Activated naive CD8-positive, alpha-beta T cell treated with anti-CD3 and anti-CD28 coated beads for 36 hours (primary cell): ENCODE measurements at places on chromosomes 16 and 17. TPM values are rescaled to one million over a fixed set of nuclear protein-coding genes. Genes with fewer than 3 reads are reported as not detected.

DNA sequence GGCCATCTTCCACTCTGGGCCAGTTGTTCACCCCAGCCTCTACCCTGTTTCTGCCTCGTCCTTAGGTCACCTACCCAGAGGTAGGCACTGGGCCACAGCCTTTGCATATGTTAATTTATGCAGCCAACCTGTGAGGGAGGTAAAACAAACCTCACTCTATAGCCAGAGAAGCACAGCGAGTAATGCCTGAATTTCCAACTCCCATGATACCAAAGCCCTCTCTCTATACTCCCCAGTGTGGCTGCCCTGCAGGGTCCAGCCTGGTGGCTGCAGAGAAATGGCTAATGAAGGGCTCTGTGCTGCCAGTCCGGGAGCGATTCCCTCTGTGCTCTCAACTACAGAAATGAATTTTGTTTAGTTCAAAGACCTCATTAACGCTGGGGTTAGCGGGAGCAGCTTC, 397.0 kb upstream of the CCL2 start:
- H3K4me3 ChIP-seq: no peak overlapping the region
- DNase-seq: no peak
- no peaks in the 10 kb centered on the region for H3K4me1 ChIP-seq
- H3K36me3 ChIP-seq: no peaks in the 10 kb centered on the region
- H3K27ac ChIP-seq: no peak overlapping the region
- H3K27me3 ChIP-seq: peaks cover 9% of the 10 kb centered on the region

DNA sequence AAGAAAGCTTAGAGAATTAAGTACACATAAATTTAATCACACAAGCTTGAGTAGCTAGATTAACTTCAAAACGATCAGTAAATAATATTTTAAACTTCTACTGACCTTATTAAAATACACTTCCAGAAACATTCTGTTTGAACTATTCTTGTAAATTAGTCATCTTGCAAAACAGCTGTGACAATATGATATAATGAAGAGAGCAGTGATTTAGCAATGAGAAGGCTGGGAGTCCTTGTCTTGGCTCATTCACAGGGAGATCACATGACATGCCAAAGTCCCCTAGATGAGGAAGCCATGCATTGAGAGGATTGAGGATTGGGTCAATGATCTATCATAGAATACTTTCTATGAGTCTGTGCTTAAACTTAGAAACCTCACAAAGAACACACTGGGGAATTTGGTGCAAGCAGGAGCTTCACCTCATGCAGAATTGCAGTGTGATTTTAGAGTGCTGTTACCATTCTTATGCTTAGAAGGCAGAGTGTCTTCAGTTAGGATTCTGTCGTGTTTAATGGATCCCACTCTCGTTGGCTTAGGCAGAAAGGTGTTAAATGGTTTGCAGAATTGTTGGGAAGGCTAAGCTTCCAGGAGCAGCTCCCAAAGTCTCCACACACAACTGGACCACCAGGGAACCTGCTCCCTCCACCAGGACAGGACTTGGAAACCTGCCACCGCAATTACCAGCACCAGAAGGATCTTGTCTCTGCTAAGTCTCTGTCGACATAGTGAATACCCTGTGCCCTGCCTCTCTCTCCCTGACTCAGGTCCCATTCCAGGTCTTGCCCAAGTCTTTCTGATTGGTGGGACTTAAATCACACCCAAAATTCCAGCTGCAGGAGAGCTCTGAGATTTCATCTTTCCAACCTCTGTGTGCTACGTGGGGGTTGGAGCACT, 87.1 kb downstream of the USP22 start:
- no peak overlapping the region for H3K4me3 ChIP-seq
- H3K27me3 ChIP-seq: peaks cover 26% of the 10 kb centered on the region
- H3K36me3 ChIP-seq: no peaks in the 10 kb centered on the region

DNA sequence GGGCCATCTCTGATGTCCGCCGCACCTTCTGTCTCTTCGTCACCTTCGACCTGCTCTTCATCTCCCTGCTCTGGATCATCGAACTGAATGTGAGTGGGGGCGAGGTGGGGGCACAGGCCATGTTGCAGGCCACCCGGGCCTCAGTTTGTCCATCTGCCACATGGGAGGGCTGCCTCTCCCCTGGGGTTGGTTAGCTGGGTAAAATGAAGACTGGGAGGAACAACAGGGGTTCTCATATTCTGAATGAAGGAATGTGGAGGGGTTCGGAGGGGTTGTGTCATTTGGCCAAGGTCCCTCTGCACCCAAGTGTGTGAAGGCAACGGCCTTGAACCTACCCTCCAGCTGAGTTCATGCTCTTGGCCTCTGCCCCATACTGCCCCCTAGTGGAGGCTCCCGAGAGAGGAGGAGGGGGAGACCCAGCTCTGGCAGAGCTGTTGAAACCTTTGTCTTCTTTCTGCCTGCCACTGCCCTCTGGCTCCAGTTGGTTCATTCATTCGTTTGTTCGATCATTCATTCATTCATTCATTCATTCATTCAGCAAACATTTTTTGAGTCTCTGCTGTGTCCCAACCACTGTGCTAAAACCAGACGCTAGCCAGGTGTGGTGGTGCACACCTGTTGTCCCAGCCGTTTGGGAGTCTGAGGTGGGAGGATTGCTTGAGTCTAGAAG, 11.4 kb upstream of the TCAP start:
- peak; percentile 73 for DNase-seq
- H3K4me1 ChIP-seq: peaks cover 38% of the 10 kb centered on the region
- H3K36me3 ChIP-seq: peaks cover 4% of the 10 kb centered on the region
- H3K4me3 ChIP-seq: no peak overlapping the region
- no peak overlapping the region for H3K27ac ChIP-seq

- H3K27me3 ChIP-seq: peaks cover 86% of the 10 kb centered on the region
- no peak overlapping the region for H3K27ac ChIP-seq
- no peaks in the 10 kb centered on the region for H3K36me3 ChIP-seq
- no peak overlapping the region for H3K4me3 ChIP-seq
- DNase-seq: no peak
Measured at GRCh38 chr16:21281698-21282389, 3.8 kb upstream of the CRYM start.

DNA sequence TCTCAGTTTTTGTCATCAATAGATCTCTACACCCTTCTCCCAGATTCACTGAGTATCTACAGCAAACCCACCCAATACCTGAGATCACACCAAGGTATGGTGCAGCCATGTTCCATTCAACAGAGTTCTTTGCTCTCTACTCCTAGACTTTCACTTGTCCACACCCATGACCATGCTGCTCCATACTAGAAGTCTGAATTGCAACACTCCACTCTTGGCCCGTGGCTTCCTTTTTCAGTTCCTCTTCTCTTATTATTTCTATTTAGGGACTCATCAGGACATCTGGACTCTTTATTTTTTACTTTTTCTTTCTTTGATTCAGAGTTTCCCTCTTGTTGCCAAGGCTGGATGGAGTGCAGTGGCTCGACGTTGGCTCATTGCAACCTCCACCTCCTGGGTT, 37.1 kb downstream of the YWHAE start:
- peak overlapping the region; percentile 33 for H3K4me3 ChIP-seq
- peaks cover 62% of the 10 kb centered on the region for H3K4me1 ChIP-seq
- H3K27me3 ChIP-seq: no peaks in the 10 kb centered on the region

GRCh38 chr17:48619826-48620449, 4.8 kb upstream of the HOXB8 start:
- no peak overlapping the region for H3K27ac ChIP-seq
- no peaks in the 10 kb centered on the region for H3K36me3 ChIP-seq
- H3K27me3 ChIP-seq: peaks cover 97% of the 10 kb centered on the region

- peaks cover 26% of the 10 kb centered on the region for H3K4me1 ChIP-seq
- no peaks in the 10 kb centered on the region for H3K36me3 ChIP-seq
- H3K27me3 ChIP-seq: peaks cover 58% of the 10 kb centered on the region
- H3K27ac ChIP-seq: peak overlapping the region; percentile 56
- peak overlapping the region; percentile 71 for H3K4me3 ChIP-seq
Measured at GRCh38 chr17:57045868-57046704, 39.0 kb upstream of the AKAP1 start.

Gene CDYL2
- total RNA-seq: 9.7 TPM

Gene PRR29
- total RNA-seq: 0.93 TPM

Gene KCNJ18
- total RNA-seq: not detected
